ENCODE measurements at places on chromosomes 12 and 14.

DNA sequence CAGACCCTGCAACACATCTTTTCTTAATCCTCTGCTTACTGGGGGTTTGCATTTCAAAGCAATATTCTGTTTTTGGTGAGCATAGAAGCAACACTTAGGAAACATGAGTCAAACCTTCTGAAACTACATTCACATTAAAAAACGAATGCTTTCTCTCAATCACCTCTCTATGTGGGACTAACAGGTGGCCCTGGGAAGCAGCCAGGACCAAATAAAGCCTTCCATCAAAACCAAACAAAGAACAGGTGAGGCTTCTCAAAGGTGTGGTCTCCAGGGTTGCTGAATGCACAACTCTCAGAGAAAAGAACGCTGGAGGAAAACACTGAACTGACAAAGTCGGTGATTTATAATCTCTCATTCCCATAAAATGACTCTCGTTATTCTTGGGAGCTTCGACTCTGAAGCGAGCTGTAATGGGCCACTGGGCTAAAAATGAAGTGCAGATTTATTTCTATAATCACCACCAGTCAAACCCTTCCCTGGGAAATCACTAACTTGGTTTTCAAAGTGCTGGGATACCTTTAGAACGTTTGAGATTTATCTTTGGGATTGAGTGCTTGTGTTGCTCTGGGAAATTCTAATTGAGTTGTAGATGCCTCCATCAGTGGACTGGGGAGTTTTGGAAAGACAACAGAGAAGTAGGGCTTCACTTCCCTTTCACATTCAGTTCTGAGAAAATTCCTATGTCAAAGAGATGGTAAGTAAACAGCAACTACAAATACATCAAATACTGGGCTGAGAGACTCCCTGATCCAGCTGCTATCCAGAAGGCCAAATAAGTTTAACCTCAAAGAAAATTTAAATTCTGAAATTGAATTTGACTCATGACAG lies 262.0 kb upstream of the TMPO start:
- DNase-seq: peak; percentile 97

- DNase-seq: no peak
These were observed 39.7 kb downstream of the LRIG3 start for GRCh38 chr12:58880639-58881038.

- DNase-seq: no peak
These were observed 39.6 kb downstream of the LARP4 start for GRCh38 chr12:50440288-50440687.

- DNase-seq: no peak
These were observed 329.3 kb upstream of the OR4E1 start for GRCh38 chr14:22002860-22003284.

DNA sequence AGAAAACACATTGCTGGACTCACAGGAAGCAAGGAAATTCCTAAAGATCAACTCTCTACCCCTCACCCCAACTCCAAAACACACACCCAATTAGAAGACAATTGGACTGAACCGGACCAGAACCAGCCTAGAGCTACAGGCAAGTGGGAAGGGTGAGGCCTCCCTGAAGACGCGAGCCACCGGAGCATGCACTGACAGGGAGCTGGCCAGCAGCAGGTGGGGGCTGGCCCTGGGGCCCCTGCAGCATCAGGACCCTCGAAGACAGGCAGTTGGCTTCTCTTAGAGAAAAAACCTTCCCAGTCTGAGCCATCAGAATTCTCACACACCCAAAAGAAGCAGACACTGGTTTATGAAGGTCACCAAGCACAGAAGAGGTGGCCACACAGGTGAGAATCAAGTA lies 209.5 kb upstream of the DIO3 start:
- no peak for DNase-seq

GRCh38 chr14:39812532-39813320 lies 380.5 kb upstream of the FBXO33 start:
- DNase-seq: no peak

- no peak for DNase-seq
These were observed 72.6 kb downstream of the TBX3 start for GRCh38 chr12:114611145-114612018.

DNA sequence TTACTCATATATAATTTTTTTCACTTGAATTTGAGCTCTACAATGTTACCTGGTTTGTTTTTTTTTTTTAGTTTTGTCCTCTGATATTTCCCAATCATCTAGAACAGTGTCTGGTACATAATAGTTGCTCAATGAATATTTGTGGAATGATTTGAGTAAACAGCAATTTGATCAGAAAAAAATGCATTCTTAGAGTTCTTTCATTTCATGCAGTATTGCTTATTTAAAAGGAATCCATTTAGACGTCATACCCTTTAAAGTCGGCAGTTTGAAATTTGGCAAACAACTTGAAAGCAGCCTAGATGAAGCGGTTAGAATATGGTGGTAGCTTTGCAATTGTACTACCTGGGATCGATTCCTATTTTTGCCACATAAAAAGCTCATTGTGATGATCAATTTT lies 140.0 kb downstream of the PDE3A start:
- no peak for DNase-seq

GRCh38 chr12:119699199-119699760 lies 31.3 kb downstream of the PRKAB1 start:
- no peak for DNase-seq

DNA sequence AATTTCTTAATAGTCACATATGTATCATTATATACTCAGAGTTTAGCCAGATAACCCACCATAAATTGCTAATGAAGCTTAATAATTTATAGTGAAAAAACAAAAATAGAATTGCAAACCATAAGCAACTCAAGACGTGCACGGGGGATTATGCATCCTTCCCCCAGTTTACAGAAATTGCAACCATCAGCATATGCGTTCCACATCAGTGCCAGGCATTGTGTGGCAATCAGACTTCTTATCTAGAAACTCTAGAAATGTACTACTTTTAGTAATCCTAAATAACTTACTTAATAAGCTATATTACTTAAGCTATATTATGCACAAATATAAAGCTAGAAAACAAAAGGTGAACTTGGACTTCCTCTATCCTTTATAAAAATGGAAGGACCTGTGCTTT lies 115.8 kb downstream of the CRADD start:
- DNase-seq: no peak

- DNase-seq: no peak
These were observed 21.9 kb upstream of the ZFP36L1 start for GRCh38 chr14:68814539-68815297.

GRCh38 chr12:98259693-98260092 lies 255.7 kb upstream of the TMPO start:
- no peak for DNase-seq

- DNase-seq: no peak
These were observed 18.1 kb downstream of the BEGAIN start for GRCh38 chr14:100568998-100569733.

- DNase-seq: no peak
These were observed 15.1 kb downstream of the POU6F1 start for GRCh38 chr12:51202718-51203117.

GRCh38 chr14:93858896-93859295 lies 68.2 kb upstream of the FAM181A start:
- no peak for DNase-seq

DNA sequence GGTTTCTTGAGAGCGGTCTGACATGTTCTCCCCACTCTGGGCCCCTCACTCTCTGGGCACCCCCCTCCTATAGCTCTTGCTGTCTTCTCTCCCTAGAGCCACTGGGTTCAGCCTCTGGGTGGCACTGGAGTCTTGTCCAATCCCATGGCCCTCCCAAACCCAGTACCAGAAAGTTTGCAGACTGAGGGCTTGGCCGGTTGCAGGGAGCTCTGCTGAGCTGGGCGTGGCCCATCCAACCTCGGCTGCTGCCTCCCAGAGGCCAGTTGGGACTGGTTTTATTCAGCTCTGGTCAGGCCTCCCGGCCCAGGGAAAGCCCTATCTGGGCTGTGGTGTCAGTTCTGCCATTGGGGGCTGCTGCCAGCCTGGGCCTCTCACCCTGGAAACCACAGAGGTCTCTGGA lies 37.9 kb downstream of the ISCA2 start:
- no peak for DNase-seq

DNA sequence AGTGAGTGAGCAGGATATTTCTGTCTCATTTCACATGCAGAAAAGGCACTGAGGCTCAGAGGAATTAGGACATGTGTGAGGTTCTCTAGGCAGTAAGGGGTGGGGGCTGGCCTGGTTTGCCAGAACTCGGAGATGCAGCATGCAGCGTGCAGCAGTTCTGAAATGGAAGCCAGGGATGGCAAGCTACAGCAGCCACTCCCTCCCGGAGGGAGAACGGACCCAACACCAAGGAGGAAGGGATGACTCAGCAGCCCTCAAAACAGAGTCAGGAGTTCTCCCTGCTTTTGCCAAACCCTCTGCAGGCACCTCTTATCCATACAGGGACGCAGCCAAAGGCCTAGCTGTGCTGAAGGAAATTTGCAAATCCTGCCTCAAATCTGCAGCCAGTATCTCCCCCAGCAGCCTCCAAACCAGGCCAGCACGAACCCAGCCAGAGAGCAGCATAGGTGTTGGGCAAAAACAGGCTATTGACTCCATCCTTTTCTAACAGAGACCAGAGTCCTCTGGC lies 10.3 kb upstream of the SERPINA3 start:
- DNase-seq: no peak

- DNase-seq: no peak
These were observed 104.3 kb upstream of the PDE3A start for GRCh38 chr12:20264026-20264425.

DNA sequence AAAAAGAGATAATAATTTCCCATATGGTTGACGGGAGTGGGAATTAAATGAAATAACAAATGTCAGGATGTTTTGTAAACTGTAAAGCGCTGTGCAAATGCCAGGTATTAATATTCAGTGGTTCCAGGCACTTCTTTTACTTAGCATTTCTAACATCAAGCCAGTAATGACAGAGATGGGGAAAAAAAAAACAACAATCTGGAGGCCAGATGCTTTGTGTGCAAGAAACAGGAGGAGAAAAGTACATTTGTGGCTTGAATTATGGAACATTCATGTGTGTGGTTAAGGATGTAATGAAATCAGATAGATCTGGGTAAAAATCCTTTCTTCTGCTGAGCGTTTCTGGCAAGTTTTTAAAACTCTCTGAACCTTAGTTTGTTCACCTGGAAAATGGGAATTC lies 509.6 kb downstream of the FUT8 start:
- no peak for DNase-seq

- DNase-seq: no peak
These were observed 117.8 kb upstream of the HIF1A start for GRCh38 chr14:61577506-61577931.

DNA sequence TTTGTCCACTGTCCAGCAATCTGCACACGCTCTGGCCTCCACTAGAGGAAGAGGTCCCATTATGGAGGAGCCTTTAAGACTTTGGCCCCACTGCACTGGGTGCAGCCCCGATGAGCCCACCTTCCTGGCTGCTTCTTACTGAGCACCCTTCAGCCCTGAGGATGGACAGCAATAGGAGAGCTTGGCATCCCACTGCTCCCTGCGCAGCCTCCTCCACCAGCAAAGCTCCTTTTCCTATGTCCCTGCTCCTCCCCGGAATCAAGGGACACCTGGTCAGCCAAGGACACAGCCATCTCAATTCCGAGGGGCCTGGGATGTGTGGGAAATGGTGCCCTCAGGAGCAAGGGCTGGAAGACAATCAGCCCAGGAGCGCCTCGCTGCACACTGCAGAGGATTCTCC lies 94.7 kb downstream of the GCH1 start:
- no peak for DNase-seq

DNA sequence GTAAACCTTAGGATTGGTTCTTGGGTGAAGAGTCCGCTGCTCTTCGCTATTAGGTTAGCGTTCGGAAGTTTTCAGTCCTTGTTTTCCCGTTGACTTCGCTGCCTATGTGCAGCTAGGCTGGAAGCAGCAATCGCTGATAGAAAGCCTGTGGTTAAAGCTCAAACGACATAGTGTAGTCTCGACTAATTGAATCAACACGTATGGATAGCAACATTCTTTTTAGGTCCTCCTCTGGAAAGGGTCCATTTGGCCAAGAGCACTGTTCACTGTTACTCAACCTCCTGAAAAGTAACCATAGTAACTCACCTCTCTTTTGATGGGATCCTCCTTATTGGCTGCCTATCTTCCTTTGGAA lies 355.5 kb downstream of the SNAPC1 start:
- no peak for DNase-seq

DNA sequence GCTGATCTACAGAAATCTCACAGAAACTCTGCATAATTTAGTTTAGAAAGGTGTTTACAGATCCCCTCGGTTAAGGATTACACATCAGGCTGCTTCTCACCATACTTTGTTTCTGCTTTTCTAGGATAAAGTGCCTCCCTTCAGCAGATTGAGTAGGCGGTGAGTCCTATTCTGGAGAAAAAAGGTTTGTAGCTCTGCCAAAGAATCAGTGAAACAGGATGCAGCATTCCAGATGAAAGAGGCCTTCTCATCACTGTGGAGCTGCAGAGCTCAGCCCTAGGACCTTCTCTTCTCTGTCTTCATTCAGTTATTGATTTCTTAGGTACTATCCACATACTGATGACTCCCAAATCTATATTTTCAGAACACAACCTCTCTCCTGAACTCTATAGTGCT lies 155.5 kb upstream of the KRR1 start:
- no peak for DNase-seq

GRCh38 chr12:63821781-63822251 lies 22.7 kb upstream of the SRGAP1 start:
- no peak for DNase-seq

DNA sequence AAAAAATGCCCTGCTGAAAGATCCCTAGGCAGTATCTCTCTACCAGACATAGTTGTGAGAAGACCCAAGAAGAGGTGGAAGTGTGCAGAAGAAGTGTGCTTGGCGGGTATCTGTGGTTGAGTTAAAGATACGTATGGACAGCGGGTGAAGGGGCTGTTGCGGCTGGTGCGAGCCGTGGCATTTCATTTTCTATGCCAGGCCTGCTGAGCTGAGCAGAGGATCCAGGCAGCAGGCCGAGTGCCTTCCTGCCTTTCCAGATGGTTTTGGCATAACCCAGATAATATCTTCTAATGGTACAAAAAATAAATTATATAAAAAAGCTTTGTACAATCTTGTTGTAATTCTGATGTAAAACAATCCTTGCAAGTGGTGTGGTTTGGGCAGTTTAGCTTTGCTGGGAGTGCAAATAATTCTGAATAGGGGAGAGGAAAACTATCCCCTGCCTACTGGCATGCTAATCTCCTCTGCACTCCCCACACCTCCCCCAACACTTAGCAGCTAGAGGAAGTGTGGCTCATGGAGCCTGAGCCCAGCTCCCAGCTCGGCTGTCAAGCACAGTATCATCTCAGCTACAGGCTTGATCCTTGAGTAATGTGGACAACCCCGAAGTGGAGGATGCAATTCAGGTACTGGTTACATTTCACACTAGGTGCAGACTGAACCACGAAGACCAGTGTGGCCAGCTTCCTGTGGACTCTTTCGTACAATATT lies 168.9 kb downstream of the VRK1 start:
- no peak for DNase-seq

DNA sequence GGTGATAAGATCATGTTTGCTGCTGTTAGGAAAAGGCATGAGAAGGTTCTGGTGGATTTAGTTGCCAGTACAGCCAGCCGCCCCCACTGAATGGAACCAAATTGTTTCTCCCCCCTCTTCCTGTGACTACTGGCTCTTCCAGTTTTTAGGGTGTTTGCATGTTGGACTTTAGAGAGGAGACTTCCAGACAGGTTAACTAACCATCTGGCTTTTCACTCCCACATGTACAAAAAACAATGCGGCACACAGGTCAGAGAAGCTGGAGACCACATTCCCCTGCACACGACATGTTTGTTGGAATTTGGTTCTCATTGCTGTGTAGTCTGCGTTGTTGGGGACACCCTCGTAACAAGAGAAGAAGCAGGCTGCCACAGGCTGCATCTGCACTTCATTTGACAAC lies 103.9 kb upstream of the TMEM132C start:
- no peak for DNase-seq

All from NCI-H187 treated with DMSO at 0.1 percent for 48 hours (cell line).